ENCODE measurements at places on chromosomes 7 and 10.

DNA sequence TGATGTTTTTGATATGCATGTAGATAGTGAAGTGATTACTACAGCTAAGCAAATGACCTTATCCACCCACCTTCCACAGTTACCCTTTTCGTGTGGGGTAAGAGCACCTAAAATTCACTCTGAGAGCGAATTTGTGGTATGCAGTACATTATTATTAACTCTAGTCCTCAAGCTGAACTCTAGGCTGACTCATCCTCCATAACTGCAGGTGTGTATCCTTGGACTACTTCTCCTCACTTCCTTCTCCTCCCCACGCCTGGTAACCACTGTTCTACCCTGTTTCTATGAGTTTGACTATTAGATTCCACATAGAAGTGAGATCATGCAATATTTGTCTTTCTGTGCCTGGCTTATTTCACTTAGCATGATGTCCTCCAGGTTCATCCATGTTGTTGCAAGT is 484.6 kb downstream of the GATA3 start:
- DNase-seq = no peak

GRCh38 chr7:150322114-150322832 is 882 bp upstream of the LRRC61 start:
- DNase-seq = no peak

DNA sequence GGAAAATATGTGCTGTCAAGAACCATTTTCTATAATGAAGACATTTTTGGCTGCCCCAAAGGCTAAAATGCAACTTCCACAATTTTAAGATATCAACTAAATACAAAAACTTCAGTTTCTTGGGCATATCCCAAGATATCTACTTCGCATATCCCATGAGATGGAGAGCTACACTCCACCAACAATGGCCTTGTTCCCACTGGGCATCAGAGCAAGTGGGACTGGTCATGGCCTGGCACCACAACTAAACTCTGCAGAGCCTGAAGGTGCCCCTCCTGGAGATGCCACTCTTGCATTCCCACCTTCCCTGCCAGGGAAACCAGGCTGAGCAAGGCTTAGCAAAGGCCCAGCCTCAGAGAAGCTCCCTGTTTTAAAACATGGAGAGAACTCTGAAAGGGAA is 75.8 kb upstream of the LRRC17 start:
- no peak for DNase-seq

DNA sequence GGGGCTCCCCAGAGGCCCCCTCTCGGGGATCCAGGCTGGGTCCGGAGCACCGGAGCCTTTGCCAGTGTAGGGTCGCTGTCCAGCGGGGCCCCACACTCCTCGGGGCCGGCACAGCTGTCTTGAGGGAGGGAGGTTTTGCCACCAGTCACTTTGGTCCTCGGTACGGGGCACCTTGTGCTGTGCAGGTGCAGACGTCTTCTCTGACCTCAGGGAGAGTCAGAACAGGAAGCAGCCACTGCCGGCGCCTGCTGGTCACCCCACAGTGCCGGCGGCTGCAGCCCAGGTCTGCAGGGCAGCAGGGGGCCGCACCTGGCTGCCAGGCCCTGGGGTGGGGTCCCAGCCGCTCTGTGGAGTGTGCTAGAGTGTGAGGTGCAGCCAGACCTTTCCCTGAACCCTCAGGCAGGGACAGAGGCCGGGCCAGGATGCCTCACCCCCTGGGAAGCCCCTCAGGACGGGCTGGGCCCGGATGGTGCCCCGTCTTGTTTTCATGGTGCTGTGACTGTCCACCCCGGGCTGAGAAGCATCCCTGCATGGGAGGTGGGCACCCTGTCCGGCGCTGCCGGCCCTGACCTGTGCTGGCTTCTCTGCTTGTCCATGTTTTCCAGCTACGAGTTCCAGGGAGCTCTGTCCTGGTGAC is 8.2 kb downstream of the MAFK start:
- DNase-seq = no peak

GRCh38 chr7:43298617-43299016 is 186.2 kb downstream of the HECW1 start:
- DNase-seq = no peak

GRCh38 chr7:73822319-73823173 is 8.2 kb upstream of the CLDN4 start:
- no peak for DNase-seq

DNA sequence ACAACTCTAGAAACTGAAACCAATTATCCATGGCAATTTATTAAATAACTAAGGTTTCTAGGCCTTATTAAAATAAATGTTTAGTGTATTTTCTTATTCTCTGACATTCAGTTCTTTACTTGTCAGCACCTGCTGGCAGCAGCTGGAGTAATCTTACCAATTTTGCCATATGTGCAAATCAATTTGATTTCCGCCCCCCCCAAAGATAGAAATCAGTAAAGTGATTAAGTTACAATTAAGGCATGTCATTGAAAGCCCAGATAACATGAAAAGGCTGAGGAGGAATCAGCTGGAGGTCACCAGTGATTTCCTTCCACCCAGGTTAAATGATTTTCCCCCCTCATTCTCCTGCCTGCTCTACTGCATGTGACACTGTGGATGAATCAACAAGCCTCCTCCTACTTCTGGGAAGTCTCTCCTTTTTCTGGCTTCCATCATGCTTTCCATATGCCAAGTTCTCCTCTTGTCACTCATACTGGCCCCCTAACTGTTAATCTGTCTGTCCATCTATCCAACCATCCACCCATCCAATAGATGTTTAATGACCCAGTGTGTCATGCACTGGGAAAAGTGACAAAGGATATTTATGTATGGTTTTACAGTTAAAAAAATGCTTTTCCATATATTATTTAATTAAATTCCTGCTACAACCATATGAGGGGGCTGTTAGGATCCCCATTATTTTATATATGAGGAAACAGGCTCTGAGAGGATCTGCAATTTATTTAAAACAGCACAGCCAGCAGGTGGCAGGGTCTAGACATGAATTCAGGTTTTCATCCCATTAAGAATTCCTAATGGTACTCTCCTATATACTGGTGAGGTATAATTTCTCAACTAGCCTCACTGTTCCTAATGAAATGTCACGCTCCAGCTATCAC is 116.5 kb downstream of the ATXN7L1 start:
- peak; percentile 7 for DNase-seq

DNA sequence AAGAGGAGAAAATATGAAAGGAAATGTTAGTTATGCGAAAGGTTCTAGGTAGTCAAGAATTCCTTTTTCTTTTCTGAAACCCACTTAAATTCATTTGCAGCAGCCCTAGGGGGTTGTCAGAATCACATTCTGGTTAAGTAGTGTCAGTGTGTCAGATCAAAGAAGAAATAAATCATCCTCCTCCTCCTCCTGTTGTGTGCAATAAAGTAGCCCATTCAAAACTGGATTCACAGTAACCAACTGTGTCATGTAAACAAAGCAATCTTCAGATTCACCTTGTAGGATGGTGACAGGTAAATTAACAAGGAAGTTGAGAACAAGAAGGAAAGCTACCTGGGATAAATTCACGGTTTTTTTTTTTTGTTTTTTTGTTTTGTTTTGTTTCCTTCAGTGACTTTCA is 127.5 kb downstream of the NSUN6 start:
- no peak for DNase-seq

DNA sequence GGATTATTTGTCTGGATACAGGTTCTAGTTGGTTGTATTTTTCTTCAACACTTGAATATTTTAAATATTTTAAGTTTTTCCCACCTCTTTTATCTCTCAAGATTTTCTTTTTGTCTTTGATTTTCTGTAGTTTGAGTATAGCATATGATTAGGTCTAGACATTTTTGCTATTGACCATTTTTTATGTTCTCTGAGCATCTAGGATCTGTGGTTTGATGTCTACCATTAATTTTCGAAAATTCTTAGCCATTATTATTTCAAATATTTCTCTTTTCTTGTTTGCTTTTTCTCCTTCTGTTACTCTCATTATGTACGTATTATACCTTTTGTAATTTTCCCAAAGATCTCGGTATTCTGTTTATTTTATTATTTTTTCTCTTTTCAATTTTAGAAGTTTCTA is 219.1 kb downstream of the ITGB1 start:
- DNase-seq = no peak

- DNase-seq = no peak
These were observed 133.9 kb downstream of the ANLN start for GRCh38 chr7:36523371-36524101.

DNA sequence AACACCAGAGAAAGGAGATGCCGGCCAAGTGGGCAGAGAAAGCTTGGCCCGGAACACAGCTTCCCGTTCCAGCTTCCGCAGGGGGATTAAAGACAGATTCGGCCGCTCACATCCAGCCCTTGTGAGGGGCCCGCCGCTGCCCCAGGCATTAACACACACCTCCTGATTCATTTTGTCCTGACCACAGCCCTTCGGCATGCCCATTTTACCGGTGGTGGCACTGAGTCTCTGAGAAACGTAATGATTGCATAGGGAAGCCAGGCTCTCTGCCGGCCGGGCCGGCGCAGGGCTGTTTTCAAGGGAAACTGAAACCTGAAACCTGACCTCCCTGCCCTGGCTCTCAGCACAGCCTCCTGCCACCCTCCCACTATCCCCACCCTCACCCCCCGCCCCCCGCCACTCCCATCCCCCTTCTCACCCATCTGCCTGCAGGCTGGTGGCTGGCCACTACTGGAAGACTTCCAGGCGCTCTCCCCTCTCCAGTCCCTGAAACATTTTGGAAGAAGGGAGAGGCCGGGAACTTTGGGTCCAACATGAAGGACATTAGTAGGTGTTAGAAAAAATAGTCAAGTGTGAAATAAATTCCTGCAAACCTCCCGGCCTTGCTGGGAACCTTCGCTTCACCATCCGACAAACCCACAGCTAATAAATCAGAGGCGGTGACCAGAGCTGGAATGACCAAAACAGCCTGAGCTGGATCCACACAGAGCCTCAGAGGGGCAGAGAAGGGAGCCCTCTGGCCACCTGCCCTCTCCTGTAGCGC is 83.5 kb upstream of the CUX1 start:
- peak; percentile 32 for DNase-seq

DNA sequence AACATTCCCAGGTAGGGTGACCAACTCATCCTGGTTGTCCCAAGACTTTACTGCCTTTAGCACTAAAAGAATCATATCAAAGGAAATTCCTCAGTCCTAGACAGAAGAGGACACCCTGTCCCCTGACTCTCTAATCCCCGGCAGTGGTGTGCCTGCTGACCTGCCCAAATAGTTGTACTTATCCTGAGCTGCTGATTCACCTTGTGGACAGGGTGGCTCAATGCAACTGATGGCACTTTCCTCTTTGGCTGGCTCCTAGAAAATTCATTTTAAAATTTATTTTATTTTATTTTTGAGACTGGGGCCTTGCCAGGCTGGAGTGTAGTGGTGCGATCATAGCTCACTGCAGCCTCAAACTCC is 111.7 kb downstream of the JCAD start:
- DNase-seq = no peak

DNA sequence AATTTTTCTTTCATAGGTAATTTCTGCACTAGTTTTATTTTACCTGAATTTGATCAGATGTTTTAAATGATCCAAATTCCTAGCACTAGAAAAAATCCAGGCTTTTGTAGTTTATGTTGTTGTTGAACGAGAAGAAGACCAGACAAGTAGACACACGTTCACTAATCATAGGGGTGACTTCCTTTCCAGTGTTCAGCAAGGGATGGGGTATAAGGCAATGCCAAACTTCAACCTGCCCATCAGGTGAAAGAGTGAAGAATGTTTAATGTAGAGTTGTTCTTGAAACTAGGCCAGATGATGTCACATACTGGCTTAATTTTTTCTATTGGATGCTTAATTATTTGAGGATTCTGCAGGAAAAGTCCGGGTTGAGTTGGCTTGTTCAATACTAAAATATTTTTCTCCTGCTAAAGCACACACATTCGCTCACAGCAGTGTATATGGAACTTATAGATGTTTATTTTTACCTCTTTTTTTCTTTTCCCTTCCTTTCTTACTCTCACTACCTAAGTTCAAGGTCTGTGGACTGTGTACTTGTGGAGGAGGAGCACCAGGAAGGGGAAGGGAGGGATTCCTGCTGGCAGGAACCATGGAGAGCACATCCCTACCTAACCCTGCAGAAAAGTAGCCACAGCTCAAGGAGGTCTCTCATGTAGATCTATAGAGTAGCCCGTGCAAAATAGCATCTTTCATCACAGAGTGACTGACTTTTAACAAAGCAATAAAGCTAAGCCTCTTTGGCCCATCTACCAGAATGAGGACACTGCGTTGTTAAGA is 23.1 kb upstream of the AKR1E2 start:
- DNase-seq = no peak

- DNase-seq = no peak
These were observed 1.3 kb downstream of the LRWD1 start for GRCh38 chr7:102466097-102466496.

DNA sequence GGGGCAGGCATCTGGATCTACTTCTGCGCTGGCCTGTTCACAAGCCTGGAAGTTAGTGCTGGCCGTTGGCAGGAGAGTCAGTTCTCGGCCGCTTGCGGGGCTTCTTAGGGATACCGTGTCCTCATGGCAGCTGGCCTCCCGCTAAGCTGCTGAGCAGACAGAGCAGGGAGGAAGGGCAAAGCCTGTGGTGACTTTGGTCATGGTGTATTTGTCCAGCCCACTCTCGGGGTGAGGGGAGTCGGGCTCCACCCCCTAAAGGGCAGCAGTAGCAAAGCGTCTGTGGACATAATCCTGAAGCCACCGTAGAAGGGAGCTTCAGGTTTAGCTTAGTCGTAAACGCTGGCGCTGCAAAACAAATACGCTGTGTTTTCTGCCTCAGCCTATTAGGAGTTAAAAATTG is 12.2 kb downstream of the UBE3C start:
- no peak for DNase-seq

GRCh38 chr7:112701456-112701855 is 88.7 kb downstream of the TMEM168 start:
- DNase-seq = no peak

DNA sequence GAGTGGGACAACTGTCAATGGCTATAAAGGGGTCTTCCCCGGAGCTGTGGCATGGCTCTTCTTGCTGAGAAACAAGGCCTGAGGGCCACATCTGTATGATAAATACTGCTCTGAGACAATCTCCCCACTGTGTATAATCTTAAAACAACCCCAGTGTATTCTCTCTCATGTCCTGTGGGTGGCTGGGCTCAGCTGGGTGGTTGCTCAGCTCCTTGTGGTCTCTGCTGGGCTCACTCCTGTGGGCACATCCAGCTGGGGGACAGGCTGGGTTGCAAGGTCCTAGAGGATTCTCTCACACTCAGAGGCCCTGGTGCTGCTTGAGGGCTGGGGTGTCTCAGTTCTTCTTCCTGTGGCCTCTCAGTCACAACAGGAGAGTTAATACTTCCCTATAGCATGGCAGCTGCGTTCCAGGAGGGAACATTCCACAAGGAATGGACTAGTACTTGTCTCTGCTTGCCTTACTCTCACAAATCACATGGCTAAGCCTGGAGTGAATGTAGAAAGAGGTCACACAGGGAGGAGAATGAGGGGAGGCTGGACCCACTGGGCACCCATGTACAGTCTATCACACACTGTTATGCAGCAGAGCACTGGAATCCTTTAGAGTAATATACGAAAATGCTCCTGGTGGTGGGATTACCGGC is 4.5 kb upstream of the EEPD1 start:
- DNase-seq = no peak

GRCh38 chr7:23893942-23894891 is 184.2 kb downstream of the STK31 start:
- no peak for DNase-seq
